ENCODE measurements at places on chromosomes 1 and 21.

DNA sequence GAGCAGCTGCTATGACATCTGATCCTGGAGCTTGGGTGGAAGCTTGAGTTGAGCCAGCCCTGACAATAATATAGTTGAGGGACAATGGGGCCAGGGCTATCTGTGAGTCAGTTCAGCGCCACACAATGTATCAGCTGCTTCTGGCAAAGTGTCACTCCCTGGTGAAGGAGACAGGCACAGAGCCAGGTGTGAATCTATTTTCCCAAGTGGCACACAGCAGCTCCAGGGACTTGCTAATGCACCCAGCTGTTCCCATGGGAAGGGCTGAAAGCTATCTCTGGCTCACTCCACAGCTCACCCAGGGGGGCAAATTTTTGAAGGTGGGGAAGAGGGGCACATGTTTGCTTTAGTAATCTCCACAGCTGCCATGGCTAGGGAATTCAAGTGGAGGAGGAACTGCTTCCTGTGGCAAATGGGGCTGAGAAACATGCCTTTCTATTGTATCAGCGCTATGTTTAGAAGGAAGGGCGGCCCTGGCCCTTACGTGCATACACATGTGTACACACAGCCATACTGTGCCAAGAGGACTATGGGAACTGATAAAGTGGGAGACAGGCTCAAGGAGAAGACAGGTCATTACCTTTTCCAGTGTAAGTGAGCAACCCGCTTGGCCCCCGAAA, 2.2 kb downstream of the CYB5R1 start:
- DNase-seq, result no peak

DNA sequence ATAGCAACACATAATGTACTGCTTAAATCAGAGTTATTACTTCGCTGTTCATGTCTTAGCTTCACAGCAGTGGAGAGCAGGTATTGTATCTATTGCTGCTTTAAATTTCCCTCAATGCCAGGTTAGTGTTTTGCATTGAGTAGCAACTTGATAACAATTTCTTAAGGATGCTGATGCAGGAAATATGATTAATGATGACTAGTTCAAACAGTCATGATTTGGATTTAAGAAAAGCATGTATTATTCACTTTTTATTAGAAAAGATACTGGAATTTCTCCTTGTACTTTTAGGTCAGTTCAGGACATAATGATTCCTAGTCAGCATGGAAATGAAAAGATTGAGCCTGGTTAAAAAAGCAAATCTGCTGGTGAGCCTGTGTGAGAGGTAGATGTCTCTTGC, 67.2 kb upstream of the ARHGAP29 start:
- no peak for DNase-seq

DNA sequence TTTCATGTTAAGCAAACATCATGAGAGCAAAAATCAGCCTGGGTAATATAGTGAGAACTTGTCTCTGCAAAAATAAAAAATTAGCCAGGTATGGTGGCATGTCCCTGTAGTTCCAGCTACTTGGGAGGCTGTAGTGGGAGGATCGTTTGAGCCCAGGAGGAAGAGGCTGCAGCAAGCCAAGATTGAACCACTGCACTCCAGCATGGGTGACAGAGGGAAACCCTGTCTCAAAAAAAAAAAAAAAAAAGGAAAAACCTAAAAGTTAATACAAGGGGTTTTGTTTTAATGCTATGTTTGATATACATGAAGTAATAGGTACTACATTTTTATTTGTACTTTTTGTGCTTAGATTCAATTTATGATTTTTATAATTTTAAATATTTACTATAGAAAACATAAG, 27.1 kb upstream of the SLC35A3 start:
- DNase-seq, result no peak

DNA sequence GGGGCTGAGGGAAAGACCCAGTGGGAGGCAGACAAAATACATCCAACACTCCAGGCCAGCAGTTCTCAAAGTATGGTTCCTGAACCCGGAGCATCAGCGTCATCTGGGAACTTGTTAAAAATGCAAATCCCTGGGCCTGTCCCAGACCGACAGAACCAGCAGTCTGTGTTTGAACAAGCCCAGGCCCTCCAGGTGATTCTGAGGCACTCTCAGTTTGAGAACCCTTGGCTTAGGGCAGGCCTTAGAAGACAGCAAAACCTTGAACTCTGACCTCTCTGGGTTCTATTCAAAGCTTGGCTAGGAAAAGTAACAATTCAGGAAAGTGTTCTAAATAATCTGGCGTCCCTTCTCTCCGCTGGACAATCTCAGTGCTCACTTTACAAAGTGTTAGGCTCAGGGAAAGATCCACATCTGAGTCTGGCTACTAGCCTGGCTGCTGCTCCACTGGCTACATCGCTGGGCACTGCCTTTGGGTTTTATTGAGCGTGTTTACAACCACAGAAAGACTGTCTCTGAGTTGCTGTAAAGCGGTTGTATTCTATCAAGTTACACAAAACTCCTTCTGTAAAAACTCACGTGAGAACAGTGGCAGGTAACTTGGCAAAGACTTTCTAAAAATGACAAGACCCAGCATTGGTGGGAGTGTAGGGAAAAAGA, 166.1 kb downstream of the HIVEP3 start:
- DNase-seq, result no peak

DNA sequence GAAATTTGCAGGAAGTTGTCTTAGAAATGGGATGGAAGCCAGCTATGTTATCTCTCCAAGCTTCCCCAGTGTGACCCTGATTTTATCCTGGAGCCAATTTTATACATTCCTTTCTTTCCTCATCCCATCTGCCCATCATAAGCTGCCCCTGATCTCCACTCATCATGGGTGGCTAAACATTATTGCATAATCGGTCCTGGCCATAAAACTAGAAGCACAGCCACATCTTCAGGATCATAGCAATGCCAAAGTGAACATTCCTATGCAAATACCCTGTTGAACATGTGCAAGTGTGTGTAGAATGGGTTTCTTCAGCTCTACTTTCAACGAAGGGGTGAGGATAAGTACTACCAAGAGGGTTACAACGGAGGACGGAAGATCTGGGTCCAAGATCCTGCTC, 50.6 kb upstream of the COG2 start:
- no peak for DNase-seq

- no peak for DNase-seq
Measured at GRCh38 chr1:11615090-11615489, 39.1 kb downstream of the FBXO2 start.

DNA sequence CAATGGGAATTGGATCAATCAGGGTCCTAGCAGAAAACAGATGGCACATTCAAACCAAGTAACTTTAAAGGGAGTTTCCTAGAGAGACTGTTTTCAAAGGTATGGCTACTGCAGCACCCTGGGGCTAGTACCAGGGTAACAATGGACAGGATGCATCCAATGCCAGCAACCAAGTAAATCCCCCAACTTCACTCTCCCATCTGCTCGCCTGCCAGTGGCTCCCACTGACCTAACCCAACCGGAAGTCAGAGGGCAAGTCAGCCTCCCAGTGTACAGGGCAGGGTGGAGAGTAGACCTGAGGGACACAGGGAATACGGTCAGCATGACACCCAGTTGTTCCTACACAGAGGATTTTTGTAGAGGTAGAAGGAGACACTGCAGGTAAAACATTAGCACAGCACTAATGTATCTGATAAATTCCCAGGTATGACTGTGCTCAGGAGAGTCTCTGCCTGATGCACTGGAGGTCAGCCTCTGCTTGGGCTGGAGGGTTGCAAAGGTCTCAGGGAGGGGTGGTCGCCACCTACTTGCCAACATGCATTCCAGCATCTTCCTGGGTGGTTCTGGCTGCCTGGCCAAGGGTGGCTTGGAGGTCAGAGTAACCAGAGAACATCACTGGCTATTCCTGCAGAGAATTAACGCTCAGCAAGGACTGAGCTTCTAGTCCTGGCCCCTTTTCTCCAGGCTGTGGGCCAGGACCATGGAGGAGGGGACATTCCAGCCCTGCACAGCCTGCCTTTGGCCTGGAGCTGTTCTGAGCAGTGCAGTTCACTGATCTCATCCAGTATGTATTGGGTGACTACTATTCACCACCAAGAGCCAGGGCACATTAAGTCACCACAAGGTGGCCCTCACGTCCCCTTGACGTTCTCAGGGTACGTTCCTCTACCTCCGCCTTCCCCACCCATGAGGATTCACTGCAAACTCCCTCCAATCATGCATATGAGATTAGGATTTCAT, 5.1 kb upstream of the GJA4 start:
- DNase-seq, result peak; percentile 25

- DNase-seq, result no peak
Measured at GRCh38 chr1:46315669-46316403, 12.3 kb downstream of the UQCRH start.

DNA sequence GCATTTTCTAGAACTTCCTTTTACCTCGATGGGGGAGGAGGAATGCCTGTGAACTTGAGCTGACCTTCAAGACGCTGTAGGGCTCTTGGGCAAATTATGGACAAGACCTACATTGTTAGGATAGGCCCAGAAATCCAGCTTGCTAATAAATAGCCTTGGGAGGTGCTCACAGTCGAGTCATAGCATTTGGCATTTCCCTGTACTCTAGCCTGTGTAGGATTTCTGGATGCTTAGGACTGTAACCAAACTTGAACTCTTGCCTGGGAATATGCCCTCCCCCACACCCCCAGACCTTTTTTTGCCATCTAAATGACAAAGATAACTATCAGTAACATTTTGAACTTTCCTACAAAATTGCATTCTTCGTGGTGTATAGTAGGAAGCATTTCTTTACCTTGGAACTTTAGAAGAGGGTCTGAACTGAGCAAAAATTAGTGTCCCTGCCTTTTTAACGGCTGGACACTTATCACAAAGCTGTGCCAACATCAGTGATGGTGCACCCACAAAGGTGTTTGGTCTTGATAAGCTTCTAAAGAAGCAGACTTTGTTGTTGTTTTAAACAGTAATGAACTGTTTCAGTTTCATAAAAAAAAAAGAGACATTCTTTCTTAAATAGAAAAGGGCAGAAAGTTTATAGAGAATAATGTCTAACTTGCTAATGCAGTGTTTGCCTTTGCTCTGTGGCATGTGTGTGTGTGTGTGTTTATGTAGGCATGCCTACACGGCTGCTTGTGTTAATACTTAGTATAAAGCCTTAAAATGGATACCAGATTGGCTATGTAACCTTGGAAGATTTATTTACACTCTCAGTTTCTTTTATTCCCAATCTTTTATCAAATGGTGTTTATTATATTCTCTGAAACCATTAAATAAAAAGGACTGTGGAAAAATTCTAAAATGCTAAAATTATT, 88.2 kb downstream of the NFIA start:
- peak; percentile 41 for DNase-seq

- no peak for DNase-seq
Measured at GRCh38 chr1:229810140-229810539, 184.1 kb downstream of the URB2 start.

DNA sequence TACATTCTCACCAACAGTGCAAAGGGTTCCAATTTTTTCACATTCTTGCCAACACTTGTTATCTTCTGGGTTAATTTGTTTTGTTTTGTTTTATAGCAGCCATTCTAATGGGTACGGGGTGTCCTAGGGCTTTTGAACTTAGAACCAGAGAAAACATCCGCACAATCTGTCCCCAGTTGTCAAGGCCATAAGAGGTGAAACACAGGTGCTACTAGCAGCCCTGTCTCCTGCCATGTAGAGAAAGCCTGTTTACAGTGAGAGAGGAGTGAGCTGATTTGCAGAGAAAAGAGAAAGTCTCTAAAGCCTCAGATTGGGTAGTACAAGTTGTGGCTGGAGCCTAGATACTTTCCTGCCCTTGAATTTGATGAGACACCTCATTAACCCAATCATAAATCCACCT, 46.4 kb upstream of the BMP8B start:
- no peak for DNase-seq

DNA sequence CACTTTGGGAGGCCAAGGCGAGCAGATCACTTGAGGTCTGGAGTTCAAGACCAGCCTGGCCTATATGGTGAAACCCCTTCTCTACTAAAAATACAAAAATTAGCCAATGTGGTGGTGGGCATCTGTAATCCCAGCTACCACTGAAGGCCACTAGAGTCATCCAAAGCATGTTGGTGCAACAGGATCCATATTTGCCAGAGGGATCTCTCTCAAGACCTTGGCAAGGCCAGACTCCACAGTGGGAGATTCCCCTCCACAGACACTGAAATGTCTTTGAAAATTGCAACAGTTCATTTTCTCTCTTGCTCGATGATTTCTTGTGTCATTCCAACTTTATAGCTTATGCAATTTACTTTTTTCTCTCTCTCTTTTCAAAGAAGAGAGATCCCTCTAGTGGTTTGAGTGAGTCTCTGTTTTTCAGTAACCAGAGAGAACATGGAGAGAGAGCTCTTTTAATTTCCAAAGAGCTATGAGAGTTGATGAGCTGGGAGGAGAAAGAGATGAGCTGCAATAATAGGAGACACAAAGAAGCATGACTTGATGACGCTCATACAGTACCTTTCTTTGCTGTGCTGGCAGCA, 176.8 kb upstream of the USP25 start:
- DNase-seq, result no peak

GRCh38 chr1:27427816-27428315, 35.4 kb downstream of the GPR3 start:
- no peak for DNase-seq

DNA sequence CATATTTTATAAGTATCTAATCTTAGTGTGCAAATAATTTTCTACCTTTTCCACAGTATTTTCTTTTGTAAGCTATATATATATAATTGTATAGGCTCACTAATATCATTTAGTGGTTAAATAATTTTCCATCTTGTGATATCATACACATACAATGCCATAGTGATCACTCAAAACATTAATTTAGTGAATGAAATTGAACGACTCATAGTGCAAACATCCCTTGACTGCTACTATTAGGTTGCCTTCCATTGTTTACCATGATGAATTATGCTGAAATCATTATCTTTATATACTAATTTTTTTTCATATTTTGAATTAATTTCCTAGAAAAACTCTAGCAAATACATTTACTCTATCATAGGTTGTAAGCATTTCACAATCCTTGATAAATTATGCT, 127.1 kb downstream of the PCNX2 start:
- no peak for DNase-seq

GRCh38 chr1:29415156-29415830, 179.0 kb downstream of the PTPRU start:
- no peak for DNase-seq

- no peak for DNase-seq
Measured at GRCh38 chr1:22171951-22172715, 29.2 kb upstream of the WNT4 start.

DNA sequence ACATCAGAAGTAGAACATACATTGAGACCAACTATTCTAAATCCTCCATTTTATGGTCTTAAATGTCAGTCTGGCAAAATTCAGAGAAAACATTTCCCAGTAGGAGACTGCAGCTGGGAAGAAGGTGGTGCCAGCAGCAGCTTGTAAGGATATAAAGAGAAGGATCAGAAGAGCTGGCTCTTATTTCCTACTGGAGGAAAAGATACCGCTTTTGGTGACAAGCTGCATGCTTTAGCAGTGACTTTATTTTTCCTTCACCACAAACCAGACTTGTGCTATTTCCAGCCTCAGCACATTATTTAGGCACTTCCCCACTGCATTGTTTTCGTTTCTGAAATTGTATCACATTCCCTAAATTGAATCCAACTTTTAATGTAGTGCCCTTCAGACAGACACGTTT, 28.4 kb downstream of the RNF11 start:
- DNase-seq, result peak; percentile 17

GRCh38 chr1:46687093-46687659, 15.5 kb downstream of the TEX38 start:
- DNase-seq, result peak; percentile 78

- peak; percentile 30 for DNase-seq
Measured at GRCh38 chr1:64043976-64044375, 159.4 kb upstream of the UBE2U start.

GRCh38 chr1:73979684-73980083, 218.3 kb downstream of the LRRIQ3 start:
- DNase-seq, result no peak
